ENCODE measurements at places on chromosomes 3 and 15.

DNA sequence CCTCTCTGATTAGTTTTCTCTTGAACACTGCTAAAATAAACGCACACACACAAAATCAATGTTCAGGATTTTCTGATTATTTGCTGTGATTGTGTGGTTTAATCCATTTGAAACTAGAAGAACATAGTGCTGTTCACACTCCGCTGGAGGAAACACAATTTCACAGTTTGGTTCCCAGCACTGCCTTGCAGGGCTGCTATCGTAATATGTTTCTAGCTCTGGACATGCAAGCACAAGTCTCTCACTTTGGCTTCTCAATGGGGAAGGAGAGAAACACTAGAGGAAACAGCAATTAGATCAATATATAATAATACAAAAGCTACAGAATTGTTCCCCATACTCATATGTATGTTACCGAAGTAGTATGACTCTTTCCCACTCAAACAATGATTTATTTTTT is 299.5 kb downstream of the NSUN3 start:
- no peak for DNase-seq

DNA sequence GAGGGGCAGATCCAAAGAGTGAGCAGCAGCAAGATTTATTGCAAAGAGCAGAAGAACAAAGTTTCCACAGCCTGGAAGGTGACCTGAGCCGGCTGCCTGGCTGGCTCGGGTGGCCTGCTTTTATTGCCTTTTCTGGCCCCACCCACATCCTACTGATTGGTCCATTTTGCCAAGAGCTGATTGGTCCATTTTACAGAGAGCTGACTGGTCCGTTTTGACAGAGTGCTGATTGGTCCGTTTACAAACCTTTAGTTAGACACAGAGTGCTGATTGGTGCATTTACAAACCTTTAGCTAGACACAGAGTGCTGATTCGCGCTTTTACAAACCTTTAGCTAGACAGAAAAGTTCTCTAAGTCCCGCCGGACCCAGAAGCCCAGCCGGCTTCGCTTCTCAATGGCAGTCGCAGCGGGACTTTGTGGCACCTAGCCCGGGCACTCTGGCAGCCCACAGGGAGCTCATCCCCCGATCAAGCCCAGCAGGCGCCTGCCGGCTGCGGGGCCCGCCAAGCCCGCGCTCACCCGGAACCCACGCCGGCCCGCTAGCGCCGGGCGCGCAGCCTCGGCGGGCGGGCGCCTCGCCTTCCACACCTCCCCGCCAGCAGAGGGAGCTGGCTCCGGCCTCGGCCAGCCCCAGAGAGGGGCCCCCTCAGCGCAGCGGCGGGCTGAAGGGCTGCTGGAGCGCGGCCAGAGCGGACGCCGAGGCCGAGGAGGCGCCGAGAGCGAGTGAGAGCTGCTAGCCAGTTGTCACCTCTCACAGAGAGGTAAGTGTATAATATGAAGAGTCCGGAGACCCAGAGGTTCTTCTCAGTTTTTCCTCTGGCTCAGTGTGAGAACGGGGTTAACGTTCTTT is 339.2 kb downstream of the CHL1 start:
- no peak for DNase-seq

DNA sequence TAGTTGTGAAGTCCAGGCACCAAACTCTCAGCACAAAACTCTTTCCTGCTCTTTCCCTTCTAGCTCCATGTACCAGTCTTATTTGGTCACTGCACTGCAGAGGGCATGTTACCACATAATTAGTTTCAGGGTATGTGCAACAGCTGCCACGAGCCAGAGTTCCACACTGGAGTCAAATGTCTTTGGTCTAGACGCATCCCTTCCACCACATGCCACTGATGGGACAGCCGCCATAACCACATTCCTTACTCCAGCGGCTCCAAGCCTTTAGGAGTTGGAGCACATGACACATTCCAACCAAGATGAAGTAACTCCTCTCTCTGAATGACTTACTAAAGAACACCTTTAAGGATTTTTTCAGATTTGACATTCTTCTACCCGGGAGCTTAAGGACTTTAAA is 153.4 kb downstream of the ERC2 start:
- DNase-seq, result no peak

- no peak for DNase-seq
Observed at GRCh38 chr15:82647835-82648256, 683 bp upstream of the CPEB1 start.

- DNase-seq, result no peak
Observed at GRCh38 chr3:63097396-63097795, 180.7 kb upstream of the SYNPR start.

DNA sequence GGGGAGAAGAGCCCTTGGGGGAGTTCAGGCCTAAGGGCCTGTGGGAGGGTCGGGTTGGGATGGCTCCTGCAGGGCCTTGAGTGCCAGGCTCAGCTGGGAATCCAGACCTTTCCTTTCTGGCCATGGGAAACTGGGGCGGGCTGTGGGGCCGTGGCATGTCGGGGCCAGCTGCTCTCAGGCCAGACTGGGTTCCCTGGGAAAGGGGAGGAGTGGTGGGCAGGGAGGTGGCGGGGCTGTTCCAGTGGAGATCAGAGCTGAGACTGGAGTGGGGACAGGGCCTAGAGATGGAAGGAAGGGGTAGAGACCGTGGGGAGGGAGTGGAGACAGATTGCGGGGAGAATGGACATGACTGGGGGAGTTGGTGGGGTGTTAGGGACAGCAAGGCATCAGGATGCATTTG is 20.3 kb downstream of the FBLN2 start:
- DNase-seq, result no peak

DNA sequence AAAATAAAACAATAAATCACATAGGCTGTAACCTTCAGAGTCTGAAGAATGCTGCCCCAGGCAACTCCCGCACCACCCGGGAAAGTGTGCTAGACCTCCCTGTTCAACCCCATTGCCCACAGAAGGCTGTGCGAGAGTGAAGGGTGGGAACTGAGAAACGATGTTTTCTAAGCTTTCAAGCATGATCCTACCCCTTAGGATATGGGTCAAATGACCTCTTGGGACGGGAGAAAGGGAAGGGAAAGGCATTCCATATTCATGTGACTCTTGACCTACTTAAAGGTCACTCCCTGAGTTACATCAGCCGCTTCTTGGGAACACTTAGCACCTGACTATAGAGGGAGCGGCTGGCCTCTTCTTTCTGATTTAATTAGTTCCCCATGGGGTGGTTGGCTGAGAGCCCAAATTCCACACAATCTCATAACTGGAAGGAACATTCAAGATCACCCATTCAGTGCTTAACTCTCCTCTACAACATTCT is 114.7 kb upstream of the SLC24A5 start:
- DNase-seq, result no peak

DNA sequence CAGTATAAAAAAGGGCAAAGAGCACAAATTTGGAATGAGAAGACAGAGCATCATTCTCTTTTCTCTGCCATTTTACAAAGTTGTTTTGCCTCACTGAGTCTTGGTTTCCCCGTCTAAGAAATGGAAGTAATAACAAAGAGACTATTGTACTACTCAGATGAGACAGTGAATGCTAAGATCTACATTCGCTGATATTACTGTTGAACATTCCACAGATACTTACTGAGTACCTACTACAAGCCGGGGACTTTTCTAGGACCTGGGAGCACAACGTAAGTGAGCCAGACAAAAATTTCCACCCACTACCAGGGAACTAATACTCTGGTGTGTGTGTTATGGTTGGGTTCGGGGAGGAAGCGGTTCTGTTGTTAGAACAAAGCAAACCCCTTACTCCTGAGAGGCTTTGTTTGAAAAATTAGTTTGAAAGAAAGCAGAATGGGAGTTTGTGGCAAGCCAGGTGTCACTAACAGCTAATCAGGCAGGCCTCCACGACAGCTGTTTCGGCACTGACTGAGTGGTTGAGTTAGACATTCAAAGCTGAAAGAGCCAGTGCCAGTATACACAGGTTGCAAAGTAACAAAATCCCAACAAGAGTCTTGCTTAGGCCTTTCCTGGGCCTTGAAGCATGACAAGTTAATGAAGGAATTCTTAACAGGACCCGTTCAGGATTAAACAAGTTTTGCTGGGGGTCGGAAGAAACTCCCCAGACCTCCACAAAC is 458.3 kb downstream of the EDEM1 start:
- no peak for DNase-seq

DNA sequence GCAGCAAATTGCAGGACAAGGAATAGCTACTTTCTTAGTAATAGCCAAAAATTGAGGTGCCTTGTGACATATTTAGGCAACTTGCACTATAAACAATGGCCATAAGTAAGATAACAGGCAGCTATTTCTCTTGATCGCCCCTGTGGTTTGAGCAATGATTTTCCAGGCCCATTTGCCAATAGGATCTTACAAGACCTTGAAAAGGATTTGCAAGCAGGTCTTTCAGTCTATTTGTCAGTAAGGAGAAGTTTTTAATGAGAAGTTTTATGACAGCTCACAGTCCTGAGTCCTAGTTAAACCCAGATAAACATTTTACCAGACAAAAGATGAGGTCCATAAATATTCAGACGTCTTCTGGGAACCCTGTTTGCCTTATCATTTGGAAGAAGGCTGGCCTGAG is 645.5 kb downstream of the RBMS3 start:
- DNase-seq, result no peak

GRCh38 chr3:144312702-144313101 is 341.1 kb downstream of the DIPK2A start:
- no peak for DNase-seq

- peak; percentile 37 for DNase-seq
Observed at GRCh38 chr3:152835601-152836102, 721 bp downstream of the P2RY1 start.

DNA sequence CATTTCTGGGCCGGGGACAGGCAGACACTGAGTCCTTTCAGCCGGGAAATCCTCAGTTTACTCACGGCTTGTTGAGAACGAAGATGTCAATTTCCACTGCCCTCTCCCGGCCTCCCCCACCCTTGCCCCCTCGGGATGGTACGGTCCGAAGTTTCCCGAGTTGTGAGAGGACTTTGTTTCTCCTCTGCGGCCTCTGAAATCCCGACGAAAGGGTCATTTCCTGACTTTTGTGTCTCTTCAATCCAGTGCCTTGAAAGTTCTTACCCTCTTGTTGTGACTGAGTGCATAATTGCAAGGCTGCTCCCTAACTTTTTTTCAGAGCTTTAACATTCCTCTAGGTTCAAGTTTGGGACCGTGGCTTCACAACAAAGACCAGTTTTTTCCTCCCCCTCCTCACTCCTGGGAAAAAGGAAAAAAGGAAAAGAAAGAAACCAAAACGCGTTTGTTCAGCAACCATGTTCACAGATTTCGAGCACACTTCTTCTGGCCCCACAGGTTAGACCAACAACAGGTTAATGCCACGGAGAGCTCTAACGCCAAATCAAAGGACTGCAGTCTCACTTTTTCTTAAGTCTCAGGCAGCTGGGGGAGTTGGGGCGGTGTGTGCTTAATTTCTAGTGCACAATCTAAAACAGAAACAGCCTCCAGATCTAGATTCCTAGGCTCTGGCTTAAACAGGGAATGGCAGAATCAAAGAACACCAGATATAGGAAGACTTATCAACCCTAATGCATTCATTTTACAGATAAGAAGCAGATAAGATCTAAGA is 138.9 kb downstream of the TMCO5A start:
- peak; percentile 51 for DNase-seq
